ENCODE measurements at places on chromosomes 4 and X. TPM values are rescaled to one million over a fixed set of nuclear protein-coding genes. Genes with fewer than 3 reads are reported as not detected.

DNA sequence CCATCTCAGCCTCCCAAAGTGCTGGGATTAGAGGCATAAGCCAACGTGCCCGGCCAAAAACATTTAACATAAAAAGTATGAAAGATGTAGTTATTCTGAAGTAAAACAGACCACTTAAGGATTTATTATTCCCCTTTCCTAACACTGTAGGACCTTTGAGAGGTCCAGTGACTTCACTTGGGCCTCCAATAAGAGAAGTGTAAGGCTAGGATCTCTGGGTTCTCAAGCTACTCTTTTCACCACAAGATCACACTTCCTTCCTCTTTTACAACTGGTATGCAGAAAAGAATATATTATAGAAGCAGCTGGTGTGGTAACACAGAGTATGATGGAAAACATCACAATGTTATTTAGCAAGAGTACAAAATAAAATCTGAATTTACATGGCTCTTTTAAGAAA is 30.2 kb upstream of the CCNG2 start:
- H3K27ac ChIP-seq: no peak overlapping the region
- H3K4me3 ChIP-seq: no peak overlapping the region
- H3K27me3 ChIP-seq: no peaks in the 10 kb centered on the region
- no peaks in the 10 kb centered on the region for H3K4me1 ChIP-seq
- no peaks in the 10 kb centered on the region for H3K36me3 ChIP-seq

- H3K27ac ChIP-seq: no peak overlapping the region
- DNase-seq: no peak
- H3K4me3 ChIP-seq: no peak overlapping the region
- no peaks in the 10 kb centered on the region for H3K4me1 ChIP-seq
- H3K36me3 ChIP-seq: no peaks in the 10 kb centered on the region
Observed at GRCh38 chr4:107799669-107800450, 24.9 kb upstream of the SGMS2 start.

- no peak for DNase-seq
- no peak overlapping the region for H3K4me3 ChIP-seq
- H3K36me3 ChIP-seq: no peaks in the 10 kb centered on the region
Observed at GRCh38 chr4:73735231-73735630, 5.1 kb upstream of the CXCL8 start.

- no peaks in the 10 kb centered on the region for H3K27me3 ChIP-seq
- no peaks in the 10 kb centered on the region for H3K36me3 ChIP-seq
- no peak overlapping the region for H3K4me3 ChIP-seq
- H3K27ac ChIP-seq: no peak overlapping the region
- no peaks in the 10 kb centered on the region for H3K4me1 ChIP-seq
Observed at GRCh38 chr4:113815826-113816225, 54.3 kb upstream of the CAMK2D start.

NAP1L3 gene
- 0.17 TPM for total RNA-seq

- peak; percentile 12 for DNase-seq
- H3K27ac ChIP-seq: peak overlapping the region; percentile 3
- peaks cover 49% of the 10 kb centered on the region for H3K36me3 ChIP-seq
Observed at GRCh38 chr4:3112609-3113469, 38.4 kb downstream of the HTT start.

DNA sequence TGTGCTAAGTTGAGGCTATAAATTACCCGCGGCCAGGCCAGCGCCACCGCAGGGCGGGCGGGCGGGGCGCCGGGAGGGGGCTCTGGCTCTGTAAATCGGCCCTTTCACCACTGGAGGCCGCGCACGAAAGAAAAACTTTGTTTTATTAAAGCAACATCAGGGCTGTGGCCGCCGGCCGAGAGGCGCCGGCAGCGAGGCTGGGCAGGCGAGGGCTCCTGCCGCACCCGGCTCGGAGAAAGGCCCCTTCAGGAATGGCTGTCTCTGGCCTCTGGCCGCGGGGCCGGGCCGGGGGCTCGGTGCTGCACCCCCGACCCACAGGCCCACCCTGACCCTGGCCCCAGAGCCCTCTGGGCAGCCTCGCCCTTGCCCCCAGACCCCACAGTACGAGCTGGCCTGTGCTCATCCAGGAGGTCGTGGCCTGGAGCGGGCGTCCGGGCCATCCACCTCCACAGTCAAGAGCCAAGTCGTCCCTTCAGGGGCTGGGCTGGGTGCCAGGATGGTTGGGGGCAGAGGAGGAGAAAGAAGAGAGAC is 29.5 kb upstream of the FGFR3 start:
- H3K36me3 ChIP-seq: no peaks in the 10 kb centered on the region
- peaks cover 10% of the 10 kb centered on the region for H3K4me1 ChIP-seq
- no peaks in the 10 kb centered on the region for H3K27me3 ChIP-seq
- no peak overlapping the region for H3K4me3 ChIP-seq
- H3K27ac ChIP-seq: no peak overlapping the region

DNA sequence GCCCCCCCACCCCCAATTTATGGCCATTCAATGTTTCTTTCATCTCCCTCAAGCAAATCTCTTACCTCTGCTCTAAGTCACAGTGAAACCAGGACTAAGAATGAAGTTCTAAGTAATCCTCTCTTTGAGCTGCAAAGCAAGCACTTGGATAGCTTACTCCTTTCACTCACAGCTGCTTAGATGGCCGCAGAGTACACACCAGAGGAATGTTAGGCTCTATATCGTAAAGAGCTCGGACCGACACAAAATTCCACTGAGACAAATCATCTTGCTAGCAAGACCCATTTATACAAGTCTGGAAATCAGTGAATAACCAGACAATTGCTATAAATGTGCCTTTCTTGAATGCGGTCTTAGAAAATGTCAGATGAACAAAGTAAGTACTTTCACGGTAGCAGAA is 135.0 kb downstream of the IDS start:
- no peak overlapping the region for H3K27ac ChIP-seq
- DNase-seq: no peak
- H3K27me3 ChIP-seq: no peaks in the 10 kb centered on the region

- H3K27me3 ChIP-seq: no peaks in the 10 kb centered on the region
- no peaks in the 10 kb centered on the region for H3K4me1 ChIP-seq
- no peaks in the 10 kb centered on the region for H3K36me3 ChIP-seq
- DNase-seq: no peak
- no peak overlapping the region for H3K4me3 ChIP-seq
- no peak overlapping the region for H3K27ac ChIP-seq
Observed at GRCh38 chr4:22334155-22334554, 181.7 kb downstream of the ADGRA3 start.

FHDC1 gene
- total RNA-seq: 0.39 TPM

GRCh38 chr4:37995981-37996775 is 36.0 kb downstream of the PTTG2 start:
- H3K36me3 ChIP-seq: no peaks in the 10 kb centered on the region
- no peaks in the 10 kb centered on the region for H3K4me1 ChIP-seq
- no peak overlapping the region for H3K27ac ChIP-seq
- no peaks in the 10 kb centered on the region for H3K27me3 ChIP-seq
- no peak for DNase-seq

DNA sequence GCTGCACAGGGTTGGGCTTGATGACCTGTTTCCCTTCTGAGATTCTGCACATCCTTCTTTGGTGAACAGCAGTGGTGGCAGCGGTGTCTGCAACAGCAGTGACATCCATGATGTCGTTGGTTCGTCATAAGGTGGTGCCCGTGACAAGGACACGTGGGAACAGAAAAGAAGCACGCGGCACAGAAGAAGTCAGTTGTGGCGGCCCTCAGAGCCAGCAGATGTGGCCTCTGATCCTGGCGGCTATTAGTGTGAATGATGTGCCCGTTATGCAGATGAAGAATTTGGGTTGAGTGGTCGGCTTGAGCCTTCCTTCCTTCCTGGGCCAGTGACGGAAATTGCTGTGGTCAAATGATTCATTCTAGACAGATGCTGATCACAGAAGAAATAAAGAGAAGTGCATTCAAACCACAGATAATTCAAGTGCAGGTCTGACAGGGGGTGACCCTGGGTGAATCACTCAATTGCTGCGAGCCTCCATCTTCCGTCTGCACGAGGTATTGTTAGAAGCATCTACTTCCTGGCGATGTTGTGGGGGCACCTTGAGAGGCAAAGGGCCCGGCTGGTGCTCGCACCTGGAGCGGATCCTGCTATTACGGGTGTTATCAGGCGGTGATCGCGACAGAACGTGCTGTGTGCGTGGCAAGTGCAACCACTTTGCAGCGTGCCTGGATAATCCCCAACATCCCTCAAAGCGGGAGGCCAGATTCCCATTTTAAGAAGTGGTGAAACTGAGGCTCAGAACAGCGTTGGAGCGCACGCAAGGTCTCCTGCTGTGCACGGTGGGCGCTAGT is 215.2 kb upstream of the PSAPL1 start:
- DNase-seq: no peak
- no peak overlapping the region for H3K4me3 ChIP-seq
- H3K27me3 ChIP-seq: no peaks in the 10 kb centered on the region
- no peaks in the 10 kb centered on the region for H3K36me3 ChIP-seq

DNA sequence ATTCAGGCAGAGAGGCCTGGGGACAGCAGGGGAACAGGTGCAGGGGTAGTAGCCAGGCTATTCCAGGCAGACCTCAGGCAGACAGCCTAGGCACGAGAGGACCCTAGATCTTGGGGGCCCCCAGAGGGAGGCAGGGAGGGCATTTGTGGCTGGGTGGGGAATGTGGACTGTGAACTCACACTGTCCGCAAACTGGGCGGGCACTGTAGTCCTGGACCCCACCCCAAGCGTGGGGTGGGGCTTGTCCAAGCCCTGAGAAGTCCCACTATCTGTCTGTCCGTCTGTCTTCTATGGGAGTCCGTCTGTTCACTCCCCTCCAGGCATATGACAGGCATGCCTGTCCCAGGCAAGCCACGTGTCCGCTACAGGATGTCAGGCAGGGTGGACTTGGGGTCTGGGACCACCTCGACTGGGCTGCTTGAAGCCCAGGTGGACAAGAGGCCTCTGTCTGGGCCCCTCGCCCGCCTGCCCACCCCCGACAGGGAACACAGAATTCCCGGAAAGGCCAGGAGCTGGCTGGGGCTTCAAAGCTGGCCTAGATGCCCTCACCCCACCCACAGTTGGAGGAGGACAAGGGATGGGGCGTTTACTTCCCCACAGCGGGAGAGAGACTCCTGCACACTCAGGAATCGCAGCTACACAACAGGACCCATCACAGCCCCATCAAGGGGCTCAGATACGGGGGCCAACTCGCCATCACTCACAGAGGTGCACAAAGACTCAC is at the start of gene SLC38A5:
Gene SLC38A5, minus strand, starts transcription at position 151 of the 723 bp plus-strand sequence. CDS start 2,336 bp downstream, outside the sequence.
- H3K36me3 ChIP-seq: no peaks in the 10 kb centered on the region
- no peak for DNase-seq
- peak within 1 kb of the TSS; percentile 76 for H3K27ac ChIP-seq

ARSD gene
- 1.6 TPM for total RNA-seq

MED12 gene
- total RNA-seq: 51.6 TPM

TSPAN5 gene
- total RNA-seq: 16.9 TPM

DNA sequence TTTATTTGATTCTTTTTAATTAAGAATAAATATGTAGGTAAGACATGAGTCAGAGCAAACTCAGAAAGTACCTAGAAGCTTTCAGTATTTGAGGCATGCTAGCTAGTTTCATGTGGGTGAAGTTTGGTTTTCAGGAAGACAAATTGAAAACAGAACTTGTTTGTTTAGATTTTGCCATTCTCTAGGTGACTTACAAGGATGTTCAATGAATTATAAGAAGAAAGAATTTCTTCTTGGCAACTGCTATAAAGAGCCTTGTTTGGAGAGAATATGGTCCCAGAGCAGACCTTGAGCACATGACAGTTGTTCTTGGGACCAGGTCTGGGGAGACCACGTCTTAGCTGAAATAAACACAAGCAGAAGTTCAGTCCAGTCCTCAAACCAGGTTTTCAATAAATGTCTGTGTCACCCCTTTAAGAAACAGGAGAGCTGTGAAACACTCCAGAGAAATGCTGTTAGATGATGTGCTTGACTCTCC is 38.0 kb upstream of the IL21 start:
- H3K4me1 ChIP-seq: no peaks in the 10 kb centered on the region
- no peak overlapping the region for H3K4me3 ChIP-seq
- DNase-seq: no peak

- H3K27ac ChIP-seq: no peak overlapping the region
- peaks cover 5% of the 10 kb centered on the region for H3K4me1 ChIP-seq
- no peaks in the 10 kb centered on the region for H3K27me3 ChIP-seq
- peak; percentile 22 for DNase-seq
- H3K36me3 ChIP-seq: no peaks in the 10 kb centered on the region
Observed at GRCh38 chr4:173424899-173425805, 26.2 kb upstream of the SCRG1 start.

DNA sequence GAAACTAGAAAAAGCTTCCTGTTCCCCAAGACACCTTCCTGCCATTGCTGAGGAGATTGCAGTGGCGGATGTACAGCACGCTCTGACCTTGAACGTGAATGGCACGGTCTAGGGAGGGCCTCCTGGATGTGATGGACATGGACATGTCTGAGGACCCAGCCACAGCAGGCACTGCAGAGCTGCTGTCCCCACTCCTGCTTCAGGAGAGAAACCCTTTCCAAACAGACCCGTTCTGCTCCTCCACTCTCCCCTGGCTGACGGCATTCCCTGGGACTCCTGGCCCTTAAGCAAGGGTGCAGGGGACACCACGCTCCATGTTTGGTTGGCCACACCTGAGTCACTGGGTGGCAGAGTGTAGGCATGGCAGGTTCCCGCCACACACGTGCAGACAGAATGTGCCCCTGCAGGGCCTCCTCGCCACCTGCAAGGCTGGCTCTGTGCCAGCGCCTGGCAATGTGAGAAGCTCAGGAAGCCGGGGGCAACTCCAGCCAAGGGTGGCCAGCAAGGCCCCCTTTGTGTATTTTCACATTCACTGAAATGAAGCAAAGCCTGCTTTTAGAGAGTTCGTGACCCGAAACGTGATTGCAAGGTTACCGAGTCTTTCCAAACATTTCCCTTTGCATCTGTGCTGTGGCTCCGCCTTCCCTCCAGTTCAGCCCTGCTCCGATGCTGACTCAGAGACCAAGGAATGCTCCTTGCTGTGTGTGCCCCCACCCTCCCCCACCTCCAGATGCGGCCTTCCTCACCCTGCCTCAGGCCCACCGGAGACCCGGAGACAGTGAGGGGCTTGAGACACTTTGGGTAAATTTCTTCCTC is 46.1 kb downstream of the HTRA3 start:
- no peaks in the 10 kb centered on the region for H3K27me3 ChIP-seq
- no peak overlapping the region for H3K27ac ChIP-seq
- peaks cover 11% of the 10 kb centered on the region for H3K4me1 ChIP-seq
- peak; percentile 43 for DNase-seq
- no peak overlapping the region for H3K4me3 ChIP-seq

DNA sequence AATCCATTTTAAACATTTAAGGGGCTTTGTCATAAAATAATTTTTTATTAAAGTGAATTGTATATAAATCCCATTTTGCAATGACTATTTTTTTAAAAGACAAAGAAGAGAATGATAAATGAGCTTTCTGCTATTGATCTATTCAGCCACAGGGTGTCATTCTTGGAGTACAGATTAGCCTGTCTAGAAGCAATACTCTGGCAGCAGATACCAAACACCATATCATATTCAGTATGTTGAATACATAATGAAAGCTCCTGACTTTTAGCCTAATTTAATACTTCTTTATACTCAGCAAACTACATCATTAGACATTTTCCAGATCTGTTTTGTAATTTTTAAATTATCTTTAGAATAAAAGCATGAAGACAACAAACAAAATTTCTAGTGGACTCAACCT is 496.3 kb downstream of the PDGFC start:
- H3K27ac ChIP-seq: peak overlapping the region; percentile 57
- H3K27me3 ChIP-seq: no peaks in the 10 kb centered on the region
- H3K4me3 ChIP-seq: no peak overlapping the region
- DNase-seq: peak; percentile 80
- H3K4me1 ChIP-seq: peaks cover 14% of the 10 kb centered on the region

- H3K4me1 ChIP-seq: peaks cover 4% of the 10 kb centered on the region
- H3K27ac ChIP-seq: no peak overlapping the region
- DNase-seq: no peak
Observed at GRCh38 chrX:48578661-48579128, 4.4 kb downstream of the RBM3 start.

- no peak for DNase-seq
- no peaks in the 10 kb centered on the region for H3K27me3 ChIP-seq
- no peak overlapping the region for H3K27ac ChIP-seq
- H3K36me3 ChIP-seq: no peaks in the 10 kb centered on the region
Observed at GRCh38 chr4:76556452-76556851, 121.4 kb downstream of the SHROOM3 start.

All from A673 (cell line).